ENCODE measurements at places on chromosomes 6 and 20.

DNA sequence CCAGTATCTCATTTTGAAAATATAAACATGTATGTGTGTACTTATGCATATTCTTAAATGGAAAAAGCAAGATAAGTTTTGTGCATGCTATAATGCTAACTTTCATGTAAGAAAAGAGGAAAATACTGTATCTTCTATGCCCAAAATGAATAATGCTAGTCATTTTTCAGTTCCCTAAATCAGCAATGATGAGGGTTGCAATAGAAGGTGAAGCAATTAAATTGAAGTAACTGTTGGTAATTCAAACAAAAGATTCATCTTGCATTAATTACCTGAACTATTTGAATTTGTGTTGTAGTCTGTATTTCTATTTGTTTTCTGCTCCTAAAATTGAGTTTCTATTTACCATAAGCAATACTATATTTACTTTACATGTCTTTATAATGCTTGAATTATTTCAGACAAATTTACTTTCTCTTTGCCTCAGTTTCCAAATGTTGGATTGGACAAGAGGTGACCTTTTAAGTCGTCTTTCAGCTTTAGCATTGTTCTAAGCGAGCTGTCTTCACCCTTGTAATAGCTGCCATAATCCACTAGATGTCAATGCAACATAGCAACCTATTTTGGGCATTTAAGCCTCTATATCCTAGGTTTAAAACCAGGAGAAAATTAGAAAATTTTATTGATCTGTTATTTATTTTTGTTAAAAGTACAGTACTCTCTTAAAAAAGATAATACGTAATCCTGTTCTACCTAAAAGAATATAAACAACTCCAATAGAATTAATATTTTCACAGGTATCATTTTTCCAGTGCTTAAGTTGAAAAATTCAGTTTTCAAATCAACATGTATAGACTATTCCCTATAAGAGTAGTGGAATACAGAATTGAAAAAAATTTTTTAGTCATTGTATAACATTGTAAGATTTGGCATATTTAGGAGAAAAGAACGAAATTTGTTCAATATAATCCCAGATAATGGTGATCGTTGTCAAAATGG, 52.3 kb upstream of the IFNGR1 start:
- peak; percentile 29 for DNase-seq

DNA sequence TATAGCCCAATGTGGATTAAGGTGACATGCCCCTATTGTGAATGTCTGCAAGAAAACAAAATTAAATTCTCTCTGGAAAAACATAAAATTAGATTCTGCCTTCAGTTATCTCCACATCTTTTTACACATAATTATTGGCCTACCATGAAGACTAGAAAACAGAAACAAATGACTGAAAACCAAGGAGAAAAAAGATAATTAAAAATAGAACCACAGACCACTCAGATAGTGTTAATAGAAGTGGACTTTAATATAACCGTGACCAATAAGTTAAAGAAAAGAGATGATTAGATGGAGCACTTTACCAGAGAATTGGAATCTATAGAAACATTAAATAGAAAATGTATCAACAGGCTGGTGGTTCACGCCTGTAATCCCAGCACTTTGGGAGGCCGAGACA, 445.7 kb downstream of the EPM2A start:
- DNase-seq, result no peak

GRCh38 chr20:58026361-58026760, 202.1 kb downstream of the ANKRD60 start:
- DNase-seq, result no peak

- DNase-seq, result no peak
Observed at GRCh38 chr6:169986848-169987498, 235.6 kb downstream of the ERMARD start.

DNA sequence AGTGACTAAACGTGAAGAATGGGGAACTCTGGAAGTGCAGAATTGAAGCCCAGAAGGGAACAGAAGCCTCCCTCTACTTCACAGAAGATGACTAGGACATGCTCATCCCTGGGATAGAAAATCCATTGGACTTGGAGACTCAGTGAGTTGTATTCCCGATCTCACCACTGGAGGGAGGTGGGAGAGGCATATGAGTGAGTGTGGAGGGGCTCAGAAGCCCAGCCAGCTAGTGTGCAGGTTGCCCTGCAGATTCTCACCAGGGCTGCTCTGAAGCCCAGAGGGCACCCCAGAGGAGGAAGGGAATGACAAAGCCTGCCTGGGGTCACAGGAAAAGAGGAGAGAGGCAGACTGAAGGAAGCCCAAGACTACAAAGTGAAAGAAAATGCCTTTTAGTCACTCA, 42.1 kb upstream of the HLA-E start:
- DNase-seq, result no peak

GRCh38 chr6:156065849-156066248, 610.2 kb upstream of the NOX3 start:
- no peak for DNase-seq

DNA sequence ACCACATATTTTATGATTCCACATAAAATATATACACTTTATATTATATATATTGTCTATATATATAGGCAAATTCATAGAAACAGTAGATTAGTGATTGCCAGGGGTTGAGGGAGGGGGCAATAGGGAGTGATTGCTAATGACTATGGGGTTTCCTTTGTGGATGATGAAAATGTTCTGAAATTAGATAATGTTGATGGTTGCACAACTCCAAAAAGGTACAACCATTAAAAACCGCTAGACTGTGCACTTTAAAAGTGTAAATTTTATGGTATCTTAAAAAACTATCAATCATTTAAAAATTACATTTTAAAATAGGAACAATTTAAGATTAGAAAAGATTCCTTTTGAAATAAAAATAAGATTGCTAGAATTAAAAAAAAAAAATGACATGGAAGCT, 23.8 kb upstream of the CEP85L start:
- no peak for DNase-seq

GRCh38 chr6:137362878-137363804, 131.1 kb downstream of the OLIG3 start:
- DNase-seq, result no peak

- no peak for DNase-seq
Observed at GRCh38 chr6:168352096-168352495, 32.5 kb upstream of the DACT2 start.

DNA sequence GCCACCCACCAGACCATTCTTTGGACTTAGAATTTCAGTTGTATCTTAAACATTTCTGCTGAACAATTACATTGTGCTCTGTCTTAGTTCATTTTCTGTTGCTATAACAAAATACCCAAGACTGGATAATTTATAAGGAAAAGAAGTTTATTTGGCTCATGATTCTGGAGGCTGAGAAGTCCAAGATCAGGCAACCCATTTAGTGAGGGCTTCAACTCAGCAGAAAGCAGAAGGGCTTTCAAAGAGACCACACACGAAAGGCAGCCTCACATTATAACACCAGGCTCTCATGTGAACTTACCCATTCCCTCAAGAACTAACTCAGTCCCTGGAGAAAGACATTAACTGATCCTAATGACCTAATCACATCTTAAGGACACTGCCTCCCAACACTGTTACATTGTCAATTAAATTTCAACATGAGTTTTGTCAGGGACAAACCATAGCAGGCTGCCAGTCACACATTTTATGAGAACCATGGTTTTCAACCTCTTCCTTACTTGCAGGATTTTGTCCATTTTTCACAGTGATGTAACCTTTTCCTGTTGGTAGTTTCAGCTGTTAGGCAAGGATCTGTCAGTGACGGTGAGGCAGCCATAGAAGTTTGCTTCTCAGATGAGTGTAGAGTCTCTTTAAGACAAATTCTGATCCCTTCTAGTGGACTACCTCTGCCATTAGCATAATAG, 399.6 kb upstream of the SOX4 start:
- DNase-seq, result no peak

- DNase-seq, result no peak
Observed at GRCh38 chr6:125300992-125301434, 754 bp downstream of the HDDC2 start.

DNA sequence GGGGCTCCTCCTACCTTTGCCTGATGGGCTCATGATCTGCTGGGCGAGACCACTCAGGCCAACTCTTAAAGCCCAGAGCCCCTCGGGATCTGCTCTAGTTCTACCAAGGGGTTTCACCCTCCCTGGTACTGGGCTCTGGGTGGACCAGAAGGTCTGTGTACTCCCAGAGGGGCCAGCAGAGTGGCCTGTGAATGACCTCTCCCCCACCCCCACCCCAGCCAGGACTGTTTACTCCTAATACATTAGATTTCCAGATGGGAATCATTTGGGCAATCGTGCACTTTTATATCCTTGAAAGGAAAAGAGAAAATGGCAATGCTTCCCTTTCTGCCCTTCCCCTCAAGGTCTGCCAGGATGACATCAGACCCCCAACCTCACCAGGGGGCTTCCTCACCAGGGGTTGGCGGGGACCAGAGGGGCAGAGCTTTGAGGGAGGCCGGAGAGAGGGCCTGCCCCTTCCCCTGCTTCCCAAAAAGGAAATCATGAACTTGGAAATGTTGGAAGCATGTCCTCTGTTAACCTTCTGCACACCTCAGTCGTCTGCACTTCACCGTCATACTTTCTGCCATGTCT, 37.1 kb upstream of the PMEPA1 start:
- DNase-seq, result no peak

GRCh38 chr20:10433014-10433622, 904 bp downstream of the MKKS start:
- DNase-seq, result no peak

- no peak for DNase-seq
Observed at GRCh38 chr6:117729613-117730012, 54.3 kb downstream of the NUS1 start.

- no peak for DNase-seq
Observed at GRCh38 chr6:15622045-15622740, 40.6 kb downstream of the DTNBP1 start.

- no peak for DNase-seq
Observed at GRCh38 chr6:31353384-31353945, 3.5 kb downstream of the HLA-B start.

DNA sequence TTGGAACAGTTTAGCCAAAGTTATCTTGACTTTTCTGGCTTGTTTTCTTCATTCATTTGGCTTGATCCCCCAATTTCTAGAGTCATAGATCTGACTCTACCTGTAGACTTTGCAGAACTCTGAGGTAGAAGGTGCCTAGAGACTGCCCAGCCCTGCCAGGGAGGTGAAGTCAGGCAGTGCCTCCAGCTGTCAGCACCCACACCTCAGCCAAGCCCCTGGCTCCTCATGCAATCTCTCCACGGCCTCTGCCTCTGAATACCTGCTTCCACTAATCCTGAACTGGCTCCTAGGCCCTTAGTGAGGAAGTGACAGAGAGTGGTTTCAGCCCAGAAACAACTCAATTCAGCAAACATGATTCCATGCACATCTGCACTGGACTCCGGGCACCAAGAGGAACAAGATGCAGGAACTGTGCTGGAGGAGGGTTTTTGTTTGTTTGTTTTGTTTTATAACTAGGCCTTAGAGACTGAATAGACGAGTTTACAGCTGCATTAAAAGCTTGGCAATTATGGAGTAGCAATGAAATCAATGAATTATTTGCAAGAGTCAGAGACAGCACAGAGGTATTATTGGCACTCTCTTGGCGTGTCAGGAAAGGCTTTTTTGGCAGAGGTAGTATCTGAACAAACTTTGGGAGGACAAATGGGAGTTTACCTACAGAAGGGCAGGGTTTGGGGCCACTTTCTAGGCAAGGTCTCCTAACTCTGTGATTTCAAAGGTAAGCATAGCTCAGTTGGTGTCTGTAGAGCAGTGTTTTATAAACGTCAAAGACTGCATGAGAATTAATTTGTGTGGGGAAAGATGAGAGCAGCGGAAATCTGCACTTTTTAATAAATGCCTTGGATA, 25.2 kb downstream of the TGM3 start:
- DNase-seq, result no peak

DNA sequence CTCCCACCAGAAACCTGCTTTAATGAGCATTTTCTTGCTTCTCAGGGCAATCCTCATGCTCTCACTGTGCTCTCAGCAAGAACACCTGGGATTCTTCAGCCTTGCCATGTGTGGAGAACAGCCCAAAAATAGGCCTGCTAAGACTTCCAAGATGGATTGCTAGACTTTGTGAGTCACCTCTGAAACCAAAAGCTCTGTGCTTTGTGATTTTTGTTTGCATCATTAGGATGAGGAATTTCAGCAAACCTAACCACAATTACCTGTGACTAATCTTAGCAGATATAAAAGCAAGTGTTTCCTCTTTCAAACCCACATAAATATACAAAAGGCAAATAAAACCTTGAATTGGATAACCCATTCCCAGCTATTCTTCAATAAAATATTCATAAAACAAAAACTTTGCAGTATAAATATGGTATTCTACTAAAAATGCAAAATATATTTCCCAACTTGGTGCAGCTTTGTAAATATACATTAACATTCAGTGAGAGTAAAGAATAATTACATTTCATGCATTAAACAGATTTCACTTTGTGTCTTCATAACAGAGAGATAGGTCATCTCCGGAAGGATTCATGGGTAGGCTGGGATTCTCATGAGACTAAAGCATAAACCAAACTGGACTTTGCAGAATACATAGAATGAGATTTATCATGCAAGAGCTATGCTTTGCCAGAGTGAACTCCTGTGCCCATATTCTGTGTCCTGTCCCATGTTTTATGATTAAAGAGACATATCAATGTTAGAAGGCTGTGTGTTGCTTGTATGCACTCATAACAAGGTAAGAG, 33.5 kb downstream of the TPBG start:
- DNase-seq, result no peak

GRCh38 chr6:122788208-122788607, 850 bp upstream of the SMPDL3A start:
- no peak for DNase-seq

DNA sequence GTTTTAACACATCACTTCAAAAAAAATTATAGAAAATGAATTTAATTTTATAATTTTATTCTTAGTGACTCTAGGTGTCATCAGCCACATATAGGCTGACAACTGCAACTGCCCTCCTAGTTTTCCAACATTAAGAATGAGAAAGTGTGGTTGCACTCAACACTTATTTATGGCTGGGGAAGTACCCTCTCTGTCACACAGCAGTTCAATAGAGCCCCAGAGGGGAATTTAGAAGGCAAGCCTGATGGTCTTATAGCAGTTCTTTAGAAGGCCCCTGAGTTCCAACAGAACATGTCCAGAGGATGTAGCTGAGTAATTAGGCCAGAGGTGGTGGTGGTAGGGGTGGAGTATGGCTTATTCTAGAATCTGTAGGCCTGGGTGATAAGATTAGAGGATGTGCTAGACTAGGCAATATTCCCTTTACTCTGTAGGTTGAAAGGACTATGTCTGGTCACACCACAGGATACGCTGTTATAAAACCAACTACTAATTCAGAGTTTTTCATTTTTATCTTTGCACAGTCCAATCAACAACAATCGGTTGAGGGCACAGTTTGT, 226.5 kb upstream of the CITED2 start:
- DNase-seq, result no peak

- no peak for DNase-seq
Observed at GRCh38 chr6:127317388-127318128, 25.9 kb downstream of the ECHDC1 start.
